ENCODE measurements at places on chromosomes 12 and 14. TPM values are rescaled to one million over a fixed set of nuclear protein-coding genes. Genes with fewer than 3 reads are reported as not detected.
A peak's percentile ranks its signal among the peaks of the same experiment; 100 is the strongest.

GRCh38 chr12:102023343-102023930 lies 38.4 kb downstream of the WASHC3 start:
- DNase-seq: no peak

DNA sequence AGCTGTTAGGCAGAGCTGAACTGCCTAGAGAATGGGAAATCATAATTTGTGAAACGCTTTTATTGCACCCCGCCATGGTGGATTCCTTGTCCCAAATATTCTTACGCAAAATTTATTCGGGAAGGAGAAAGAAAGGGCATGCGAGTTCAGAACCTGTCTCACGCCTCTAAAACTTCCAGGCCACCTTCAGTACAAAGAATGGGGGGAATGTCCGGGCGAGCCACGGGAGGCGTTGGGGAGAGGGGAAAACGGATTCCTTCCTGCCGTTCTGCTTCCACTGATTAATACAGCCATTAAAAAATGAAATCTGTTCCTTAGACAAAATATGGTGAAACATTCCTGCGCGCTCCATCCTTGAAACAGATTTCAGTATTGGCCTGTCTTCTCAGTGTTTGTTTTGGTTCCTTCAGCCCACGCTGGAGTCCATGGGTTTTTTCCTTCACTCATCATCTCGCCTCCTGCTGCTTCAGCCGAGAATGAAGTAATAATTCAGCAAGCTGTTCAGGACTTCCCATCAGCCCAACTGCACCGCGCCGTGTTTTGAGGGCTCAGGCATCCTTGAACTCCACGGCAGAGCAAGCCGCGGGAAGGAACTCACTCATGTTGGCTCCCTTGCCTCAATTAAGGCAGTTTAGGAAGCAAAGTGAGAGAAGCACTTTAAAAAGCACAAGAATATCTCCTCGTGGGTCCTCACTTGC lies 47.7 kb upstream of the CDKN3 start:
- DNase-seq: no peak

DNA sequence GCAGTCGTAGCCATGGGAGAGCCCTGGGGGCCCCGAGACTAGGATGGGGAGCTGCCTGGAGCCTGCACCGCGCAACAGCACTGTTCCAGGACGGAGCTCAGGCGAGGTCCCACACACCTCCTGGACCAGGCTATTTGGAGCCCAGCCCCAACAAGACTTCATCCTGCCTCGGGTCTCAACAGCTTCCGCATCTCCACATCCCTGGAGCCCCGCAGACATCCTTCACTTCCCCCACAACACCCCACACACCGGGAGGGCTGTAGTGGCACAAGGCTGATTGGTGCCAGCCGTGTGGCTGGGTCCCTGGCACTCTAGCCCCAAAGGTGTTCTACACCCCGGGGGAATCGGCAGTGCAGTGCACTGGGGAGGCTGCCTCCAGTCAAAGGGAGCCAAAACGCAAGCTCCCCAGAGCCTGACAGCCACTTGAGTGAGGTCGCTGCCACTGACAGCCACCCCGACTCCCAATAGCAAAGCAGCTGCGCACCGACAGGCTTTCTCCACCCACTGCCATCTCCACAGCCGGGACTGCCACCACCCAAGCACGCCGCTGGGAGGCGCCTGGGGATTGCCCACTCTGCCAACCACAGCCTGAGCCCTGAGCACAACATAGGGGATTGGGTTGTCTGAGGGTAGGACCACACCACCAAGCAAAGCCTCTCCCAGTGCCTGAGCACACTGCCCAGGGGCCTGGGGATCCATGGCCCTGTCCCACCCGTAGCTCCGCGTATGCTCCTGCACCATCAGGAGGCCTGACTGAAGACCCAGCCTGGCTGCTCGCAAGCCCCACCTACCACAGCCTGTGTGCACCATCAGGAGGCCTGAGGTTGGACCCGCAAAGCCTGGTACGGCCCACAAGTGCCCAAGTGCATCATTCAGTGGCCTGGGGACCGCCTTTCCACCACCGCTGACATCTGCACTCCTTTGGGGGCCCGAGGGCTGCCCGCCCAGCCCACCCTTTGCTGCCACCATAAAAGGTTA lies 13.2 kb upstream of the KLRF1 start:
- peak; percentile 90 for DNase-seq

- no peak for DNase-seq
Measured at GRCh38 chr12:83933615-83934014, 979.0 kb downstream of the SLC6A15 start.

CCDC196 gene
- total RNA-seq: not detected

WASHC3 gene
- 54.5 TPM for total RNA-seq

GRCh38 chr14:104001003-104001402 lies 58.7 kb upstream of the RD3L start:
- DNase-seq: peak; percentile 15

GRCh38 chr14:64574371-64575107 lies 24.8 kb downstream of the PPP1R36 start:
- no peak for DNase-seq

DNA sequence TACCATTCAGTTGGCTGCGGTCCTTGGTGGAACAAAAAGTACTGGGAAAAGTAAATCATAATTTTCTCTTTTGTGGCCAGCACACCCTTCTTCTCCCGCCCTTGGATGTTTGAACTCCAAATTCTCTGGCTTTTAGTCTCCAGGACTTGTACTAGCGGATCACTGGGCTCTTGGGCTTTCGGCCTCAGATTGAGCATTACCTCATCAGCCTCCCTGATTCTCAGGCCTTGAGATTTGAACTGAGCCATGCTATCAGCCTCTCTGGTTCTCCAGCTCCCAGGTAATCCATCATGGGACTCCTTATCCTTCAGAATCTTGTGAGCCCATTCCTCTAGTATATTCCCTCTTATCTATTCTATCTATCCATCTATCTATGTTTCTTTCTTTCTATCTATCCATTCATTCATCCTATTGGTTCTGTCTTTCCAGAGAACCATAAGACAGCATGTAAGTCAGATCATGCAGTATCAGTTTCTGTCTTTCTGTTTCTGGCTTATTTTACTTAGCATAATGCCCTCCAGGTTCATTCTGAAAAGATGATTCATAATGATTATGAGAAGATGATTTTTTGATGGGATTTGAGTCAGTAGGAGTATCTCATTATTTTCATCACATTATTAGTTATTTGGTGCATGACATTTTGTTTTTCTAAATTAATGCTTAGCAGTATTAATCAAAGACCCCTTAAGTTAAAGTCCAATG lies 814.9 kb downstream of the LRFN5 start:
- no peak for DNase-seq

GRCh38 chr12:6941267-6941666 lies 2.3 kb upstream of the RNU7-1 start:
- no peak for DNase-seq

GRCh38 chr12:121511916-121512315 lies 68.9 kb downstream of the KDM2B start:
- DNase-seq: no peak

- no peak for DNase-seq
Measured at GRCh38 chr14:59619061-59619460, 42.4 kb upstream of the CCDC175 start.

GRCh38 chr12:109309381-109310246 lies 530 bp upstream of the FOXN4 start:
- no peak for DNase-seq

DNA sequence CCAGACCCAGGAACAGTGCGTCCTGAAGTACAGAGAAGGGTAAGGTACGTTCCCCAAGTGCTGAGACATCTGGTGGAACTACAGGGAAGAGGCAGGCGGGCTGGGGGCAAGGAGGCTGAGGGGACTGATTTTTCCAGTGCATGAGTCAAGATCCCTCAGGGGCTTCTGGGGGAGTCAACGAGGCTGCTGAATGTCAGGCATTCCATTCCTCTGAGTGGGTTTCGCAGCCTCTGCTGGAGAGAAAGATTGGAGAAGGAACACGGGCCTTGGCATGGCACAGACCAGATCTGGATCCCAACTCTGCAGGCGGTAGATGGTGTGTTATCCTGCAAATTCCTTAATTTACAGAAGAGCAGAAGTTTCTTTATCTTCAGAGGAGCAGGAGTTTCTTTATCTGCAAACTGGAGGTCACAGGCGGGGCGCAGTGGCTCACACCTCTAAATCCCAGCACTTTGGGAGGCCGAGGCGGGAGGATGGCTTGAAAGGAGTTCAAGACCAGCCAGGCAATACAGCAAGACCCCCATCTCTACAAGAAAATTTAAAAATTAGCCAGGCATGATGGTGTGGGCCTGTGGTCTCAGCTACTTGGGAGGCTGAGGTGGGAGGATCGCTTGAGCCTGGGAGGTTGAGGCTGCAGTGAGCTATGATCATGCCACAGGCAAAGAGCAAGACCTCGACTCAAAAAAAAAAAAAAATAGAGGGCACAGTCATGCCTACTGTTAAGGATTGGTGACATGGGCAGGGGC lies 132.6 kb upstream of the MAP1LC3B2 start:
- no peak for DNase-seq

- no peak for DNase-seq
Measured at GRCh38 chr14:58633831-58634230, 3.9 kb upstream of the DACT1 start.

LMNTD1 gene
- not detected for total RNA-seq

GRCh38 chr14:59359431-59360124 lies 105.6 kb downstream of the GPR135 start:
- no peak for DNase-seq

Data from naive thymus-derived CD4-positive, alpha-beta T cell (primary cell).